Activated T-helper 1 cell treated with anti-CD3 and anti-CD28 coated beads, Interleukin-2, amount 50 U/mL, for 16 hours (primary cell): ENCODE measurements at places on chromosomes 1 and 21.

DNA sequence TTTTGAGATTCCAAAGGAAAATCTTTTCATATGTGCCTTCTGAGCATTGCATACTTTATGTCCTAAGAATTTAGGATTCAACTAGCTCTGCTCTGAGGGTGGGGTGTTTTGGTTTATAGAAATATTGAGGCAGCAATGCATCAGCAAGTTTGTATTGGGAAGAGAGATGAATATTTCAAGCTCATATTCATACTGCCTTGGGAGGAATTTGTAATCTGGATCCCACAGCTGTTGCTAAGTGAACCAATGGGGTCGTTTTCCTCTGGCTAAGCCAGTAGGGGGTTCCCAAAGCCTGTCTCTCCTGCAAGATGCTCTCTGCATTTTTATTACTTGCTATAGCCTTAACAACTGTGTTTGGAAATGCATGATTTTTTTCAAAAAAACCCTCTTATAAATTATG, 130.6 kb downstream of the SNX7 start:
- no peak for DNase-seq

DNA sequence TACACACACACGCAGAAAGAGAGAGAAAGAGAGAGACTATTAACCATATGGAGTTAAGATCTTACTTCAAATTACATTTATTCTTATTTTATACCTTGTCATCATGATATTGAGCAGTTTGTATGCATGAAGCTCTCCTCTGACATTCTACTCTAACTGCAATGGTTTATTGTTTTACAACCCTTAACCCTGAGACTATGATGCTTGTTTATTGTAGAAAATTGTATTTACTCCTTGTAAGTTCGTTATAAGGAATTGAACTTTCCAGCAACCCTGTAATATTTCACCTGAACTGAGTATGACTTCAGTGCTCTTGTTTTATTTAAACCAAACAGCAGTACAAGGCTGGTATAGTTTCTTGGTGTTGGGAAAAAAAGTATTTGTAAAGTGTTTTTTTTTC, 18.6 kb upstream of the PTPRF start:
- DNase-seq, result no peak

- no peak for DNase-seq
Measured at GRCh38 chr1:70256664-70257063, 35.5 kb downstream of the SRSF11 start.

- no peak for DNase-seq
Measured at GRCh38 chr1:34398916-34399275, 222.2 kb downstream of the C1orf94 start.

DNA sequence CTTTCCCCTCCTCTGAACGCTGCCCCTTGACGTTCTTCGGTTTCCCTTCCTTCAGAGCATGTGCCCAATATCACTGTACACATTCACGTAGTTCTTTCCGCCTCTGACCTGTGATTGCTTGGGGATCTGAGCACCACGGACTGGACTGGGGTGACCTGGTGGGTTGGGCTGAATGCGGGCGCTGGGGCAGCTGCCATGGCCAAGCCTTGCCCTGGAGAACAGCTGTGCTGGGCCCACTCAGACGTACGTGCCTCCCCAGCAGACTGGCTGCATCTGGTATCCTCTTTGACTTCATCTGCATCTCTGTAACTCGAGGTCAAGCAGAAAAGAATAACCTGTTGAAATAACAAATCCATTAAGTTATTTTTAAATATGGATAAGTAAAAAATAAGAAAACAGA, 35.1 kb upstream of the DISC1 start:
- no peak for DNase-seq

DNA sequence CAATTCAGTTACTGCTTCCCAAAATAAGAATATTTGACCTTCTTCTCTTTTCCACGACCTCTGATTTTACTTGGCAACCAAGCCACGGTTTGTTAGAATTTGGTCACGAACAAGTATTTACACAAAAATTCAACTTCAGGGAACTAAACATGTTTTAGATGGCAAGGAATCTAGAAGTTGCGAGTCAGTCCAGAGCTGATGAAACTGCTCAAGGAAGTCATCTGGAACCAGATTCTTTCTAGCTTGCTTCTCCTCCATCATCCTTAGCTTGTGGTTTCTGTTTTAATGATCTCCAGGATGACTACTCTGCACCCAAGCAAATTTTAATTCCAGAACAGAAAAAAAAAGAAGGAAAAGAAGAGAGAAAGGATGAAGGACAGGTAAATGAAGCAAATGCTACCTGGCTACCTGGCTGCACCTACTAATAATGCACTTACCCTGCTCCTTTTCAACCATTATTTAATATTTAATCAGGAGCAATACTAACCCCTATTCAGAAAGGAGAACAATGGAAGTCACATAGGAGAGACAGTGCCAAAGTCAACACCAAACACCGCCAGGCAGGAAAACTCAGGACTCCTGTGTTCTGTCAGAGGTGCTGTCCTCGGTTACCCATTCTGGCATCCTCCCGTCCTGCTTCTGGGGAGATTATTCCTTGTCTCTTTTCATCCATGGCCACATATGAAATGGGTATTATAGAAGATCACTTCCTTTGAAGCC, 54.2 kb upstream of the RGS7 start:
- no peak for DNase-seq

DNA sequence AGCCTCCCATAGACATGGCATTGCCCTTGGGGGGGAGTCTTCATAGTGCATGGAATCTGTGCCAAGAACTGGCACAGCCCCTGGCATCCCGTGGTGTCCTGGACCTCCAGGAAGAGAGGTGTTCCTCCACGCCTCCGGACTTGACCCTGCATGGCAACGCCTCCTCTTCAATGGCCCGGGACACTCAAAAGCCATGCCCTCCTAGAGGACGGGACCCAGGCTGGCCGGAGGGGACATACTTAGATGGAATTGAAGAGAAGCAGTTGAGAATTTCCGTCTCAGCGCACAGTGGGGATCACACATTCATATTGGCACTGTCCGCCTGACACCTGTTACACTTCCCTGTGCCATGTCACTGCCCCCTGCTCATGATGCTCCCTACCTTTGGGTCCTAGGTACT, 38.4 kb upstream of the TENT5C start:
- DNase-seq, result no peak

GRCh38 chr1:246091477-246091876, 415.6 kb downstream of the SMYD3 start:
- DNase-seq, result no peak

GRCh38 chr1:191348328-191348727, 809.9 kb upstream of the RGS18 start:
- no peak for DNase-seq

- no peak for DNase-seq
Measured at GRCh38 chr1:38050397-38051078, 3.9 kb upstream of the POU3F1 start.

DNA sequence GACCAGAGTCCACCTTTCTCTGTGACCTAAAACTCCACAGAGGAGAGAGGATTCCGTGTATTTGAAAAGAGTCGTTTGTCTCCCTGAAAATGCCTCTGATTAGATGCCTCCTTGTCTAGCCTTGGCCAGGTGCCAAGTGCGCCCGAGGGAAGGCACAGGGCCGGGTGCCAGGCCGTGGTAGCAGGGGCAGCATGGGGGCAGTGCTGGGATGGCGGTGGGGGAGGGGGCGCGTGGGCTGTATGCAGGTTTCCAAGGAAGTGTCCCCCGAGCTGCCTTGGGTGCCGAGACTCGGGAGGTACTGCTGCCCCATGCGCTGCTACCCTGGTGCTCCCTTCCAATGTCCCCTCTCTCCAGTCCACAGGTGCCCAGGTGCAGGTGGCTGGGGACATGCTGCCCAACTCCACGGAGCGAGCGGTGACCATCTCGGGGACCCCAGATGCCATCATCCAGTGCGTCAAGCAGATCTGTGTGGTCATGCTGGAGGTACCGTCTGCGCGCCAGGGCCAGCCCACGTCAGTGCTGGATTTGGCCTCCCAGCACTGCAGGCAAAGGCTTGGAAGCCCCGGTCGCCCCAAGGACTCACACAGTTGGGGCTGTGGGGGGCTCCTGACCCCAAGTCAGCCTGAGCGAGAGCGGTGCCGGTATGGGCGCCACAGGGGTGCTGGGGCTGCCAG, 70.9 kb upstream of the COL6A1 start:
- DNase-seq, result no peak

DNA sequence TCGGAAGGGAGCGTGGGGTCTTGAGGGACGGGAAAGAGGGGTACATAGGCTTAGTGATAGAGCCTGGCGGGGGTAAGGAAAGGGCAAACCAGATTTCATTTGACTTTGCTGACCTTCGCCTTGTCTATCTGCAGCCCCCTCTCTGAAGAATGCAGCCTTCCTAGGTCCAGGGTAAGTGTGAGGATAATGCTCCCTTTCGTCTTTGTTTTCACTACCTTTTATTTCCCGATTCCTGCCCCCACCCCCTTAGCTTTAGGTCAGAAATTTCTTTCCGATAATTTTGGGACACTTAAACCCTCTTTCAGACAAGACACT, 396 bp downstream of the ATP5PB start:
- no peak for DNase-seq
